Activated CD4-positive, CD25-positive, alpha-beta regulatory T cell treated with anti-CD3 and anti-CD28 coated beads, Interleukin-2, amount 50 U/mL, for 72 hours (primary cell): ENCODE measurements at places on chromosomes 3 and 15.
A peak's percentile ranks its signal among the peaks of the same experiment; 100 is the strongest.

DNA sequence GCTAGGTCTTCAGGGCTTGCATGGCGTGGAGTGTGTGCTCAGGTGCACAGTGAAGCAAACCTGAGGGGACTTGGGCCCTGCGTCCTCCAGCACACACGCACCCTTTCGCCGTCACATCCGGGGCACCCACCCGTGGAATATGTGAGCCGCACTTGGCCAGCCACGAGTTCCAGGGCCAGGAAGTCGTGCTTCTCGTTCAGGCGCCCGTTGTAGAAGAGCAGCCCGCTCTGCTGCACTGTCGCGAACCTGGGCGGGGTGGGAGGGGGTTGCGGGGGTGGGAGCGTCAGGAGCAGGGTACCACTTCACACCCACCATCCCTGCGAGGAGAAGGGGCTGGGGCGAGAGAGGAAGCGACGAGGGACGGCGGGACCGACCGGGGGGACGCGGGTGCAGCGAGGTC, 7.1 kb downstream of the CELSR3 start:
- peak; percentile 41 for DNase-seq

- no peak for DNase-seq
Measured at GRCh38 chr3:4880850-4881249, 98.4 kb upstream of the BHLHE40 start.

GRCh38 chr3:38650248-38650951, 913 bp upstream of the SCN5A start:
- DNase-seq: no peak

- no peak for DNase-seq
Measured at GRCh38 chr3:59374091-59374817, 324.4 kb upstream of the CFAP20DC start.

- DNase-seq: no peak
Measured at GRCh38 chr3:44077267-44077666, 164.4 kb upstream of the TOPAZ1 start.

- no peak for DNase-seq
Measured at GRCh38 chr3:44612678-44613077, 12.2 kb upstream of the ZNF197 start.

- DNase-seq: no peak
Measured at GRCh38 chr3:23343509-23343908, 140.4 kb downstream of the UBE2E2 start.

DNA sequence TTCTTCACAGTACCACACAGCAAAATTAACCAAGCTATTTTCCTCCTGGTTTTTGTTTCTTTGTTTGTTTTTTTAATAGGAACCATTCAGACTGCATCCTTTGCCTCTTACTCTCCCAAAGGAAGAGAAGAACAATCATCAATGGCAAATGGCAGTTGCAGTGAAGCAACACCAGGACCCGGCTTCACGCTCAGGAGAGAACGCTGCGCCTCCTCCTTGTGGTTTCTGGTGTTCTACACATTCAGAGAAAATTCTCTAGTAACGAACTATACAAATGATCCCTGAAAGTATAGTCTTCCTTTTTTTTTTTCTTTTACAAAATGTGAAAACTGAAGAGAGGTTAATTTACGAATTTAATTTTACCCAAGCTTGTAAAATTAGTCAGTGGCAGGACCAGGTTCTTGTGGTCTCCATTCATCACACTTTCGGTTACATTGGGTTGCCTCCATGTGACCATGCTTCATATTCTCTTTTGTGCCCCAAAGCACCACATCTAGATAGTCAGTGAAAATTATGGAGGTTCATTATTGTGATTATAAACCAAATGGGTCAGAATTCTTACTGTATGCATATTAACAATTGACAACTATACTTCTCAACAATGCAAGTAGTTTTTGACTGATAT, 10.6 kb upstream of the MINDY2 start:
- no peak for DNase-seq

DNA sequence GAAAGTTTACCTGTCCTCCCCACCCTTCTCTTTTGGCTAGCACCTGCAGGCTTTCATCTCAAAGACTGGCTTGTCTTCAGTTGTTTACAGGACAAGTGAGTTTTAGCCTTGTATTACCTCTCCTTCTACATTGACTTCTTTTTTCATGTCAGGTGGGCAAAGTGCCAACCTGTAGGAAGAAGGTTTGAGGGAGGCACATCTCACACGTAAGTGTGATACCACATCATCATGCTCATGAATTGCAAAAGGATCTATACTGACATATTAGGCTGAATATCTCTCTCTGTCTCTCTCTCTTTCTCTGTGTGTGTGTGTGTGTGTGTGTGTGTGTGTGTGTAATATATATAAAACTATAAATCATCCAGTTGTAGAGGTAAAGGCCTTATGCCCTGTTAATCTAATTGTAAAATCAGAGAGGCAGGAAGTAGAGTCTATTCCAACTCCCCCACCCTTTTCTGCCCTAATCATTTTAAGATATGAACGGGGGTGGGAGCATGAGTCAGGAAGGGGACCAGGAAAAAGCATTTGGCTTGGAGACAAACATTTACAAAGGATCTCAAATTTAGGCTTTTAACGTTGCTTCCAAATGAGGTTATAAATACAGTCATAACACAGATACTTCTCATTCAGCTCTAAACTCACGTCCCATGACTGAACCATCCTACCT, 107.0 kb upstream of the PFN2 start:
- DNase-seq: no peak

GRCh38 chr3:160879859-160880258, 123.8 kb downstream of the PPM1L start:
- no peak for DNase-seq

DNA sequence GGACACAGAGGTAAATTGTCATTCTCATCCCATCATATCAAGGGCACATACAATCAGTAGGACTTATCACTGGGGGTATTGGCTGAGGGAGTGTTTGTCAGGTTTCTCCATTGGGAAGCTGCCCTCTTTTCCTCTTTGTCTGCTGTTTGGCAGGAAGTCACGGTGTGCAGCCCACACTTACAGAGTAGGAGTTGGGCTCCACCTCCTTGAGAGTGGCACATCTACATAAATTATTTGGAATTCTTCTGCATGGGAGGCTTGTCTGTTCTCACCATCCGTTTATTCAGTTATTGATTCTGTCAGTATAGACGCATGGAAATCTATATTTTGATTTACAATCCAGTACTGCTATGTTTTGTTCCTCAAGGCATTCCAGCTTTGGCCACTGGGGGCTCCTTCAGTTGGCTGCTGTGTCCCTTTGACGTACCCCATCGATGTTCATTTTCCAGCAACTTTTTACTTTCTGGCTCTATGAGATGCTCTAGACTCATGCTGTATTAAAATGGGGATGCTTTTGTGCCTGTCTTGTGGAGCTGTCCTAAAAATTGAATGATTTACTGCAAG, 200.3 kb downstream of the SLCO3A1 start:
- DNase-seq: no peak

DNA sequence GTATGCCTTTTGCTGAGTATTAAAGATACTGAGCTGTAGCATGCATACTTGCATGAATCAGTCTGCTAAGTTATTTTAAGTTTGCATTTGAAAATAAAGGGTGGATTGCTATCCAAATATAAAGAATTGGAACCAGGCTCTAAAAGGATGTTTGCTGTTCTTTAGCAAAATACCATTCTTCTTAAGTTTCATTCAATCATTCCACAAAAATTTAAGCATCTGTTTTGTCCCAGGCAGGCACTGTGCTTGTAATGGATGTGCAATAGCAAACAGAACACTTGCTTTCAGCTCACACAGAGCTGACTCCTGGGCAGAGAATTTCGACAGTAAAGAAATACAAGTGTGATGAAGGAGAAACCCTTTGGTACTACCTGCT, 151.1 kb downstream of the PGPEP1L start:
- no peak for DNase-seq

- no peak for DNase-seq
Measured at GRCh38 chr3:101928890-101929289, 79.6 kb downstream of the NFKBIZ start.

- no peak for DNase-seq
Measured at GRCh38 chr3:42582474-42583070, 805 bp upstream of the SEC22C start.

DNA sequence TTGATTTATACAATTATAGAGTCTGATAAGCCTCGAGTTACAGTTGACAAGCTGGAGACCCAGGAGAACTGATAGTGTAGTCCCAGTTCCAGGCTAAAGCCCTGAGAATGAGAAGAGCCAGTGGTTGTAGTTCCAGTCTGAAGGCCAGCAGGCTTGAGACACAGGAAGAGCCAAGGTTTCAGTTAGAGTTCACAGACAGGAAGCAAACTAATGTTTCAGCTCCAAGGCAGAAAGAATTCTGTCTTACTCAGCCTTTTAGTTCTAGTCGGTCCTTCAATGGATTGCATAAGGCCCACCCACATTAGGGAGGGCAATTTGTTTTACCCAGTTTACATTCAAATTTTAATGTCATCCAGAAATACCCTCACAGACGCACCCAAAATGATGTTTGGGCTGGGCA, 102.7 kb downstream of the CDIN1 start:
- no peak for DNase-seq

- DNase-seq: no peak
Measured at GRCh38 chr3:85342915-85343314, 384.1 kb downstream of the CADM2 start.

DNA sequence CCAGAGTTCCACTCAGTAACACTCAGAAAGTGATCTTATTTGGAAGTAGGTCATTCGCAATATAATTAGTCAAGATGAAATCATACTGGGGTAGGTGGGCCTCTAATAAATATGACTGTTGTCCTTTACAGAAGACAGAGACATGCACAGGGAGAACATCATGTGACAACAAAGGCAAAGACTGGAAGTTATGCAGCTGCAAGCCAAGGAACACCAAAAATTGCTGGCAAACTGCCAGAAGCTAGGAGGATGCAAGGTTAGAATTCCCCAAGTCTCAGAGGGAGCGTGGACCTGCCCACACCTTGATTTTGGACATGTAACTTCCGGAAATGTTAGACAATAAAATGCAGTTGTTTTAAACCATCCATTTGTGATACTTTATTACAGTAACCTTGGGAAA, 471.5 kb upstream of the AGTR1 start:
- DNase-seq: no peak

- no peak for DNase-seq
Measured at GRCh38 chr3:162338514-162338913, 841.9 kb downstream of the OTOL1 start.

GRCh38 chr3:37506956-37507535, 332.7 kb upstream of the LRRFIP2 start:
- DNase-seq: no peak

- DNase-seq: no peak
Measured at GRCh38 chr15:100116416-100117190, 225.2 kb downstream of the ADAMTS17 start.

GRCh38 chr15:81950841-81951414, 94.9 kb downstream of the MEX3B start:
- DNase-seq: no peak

DNA sequence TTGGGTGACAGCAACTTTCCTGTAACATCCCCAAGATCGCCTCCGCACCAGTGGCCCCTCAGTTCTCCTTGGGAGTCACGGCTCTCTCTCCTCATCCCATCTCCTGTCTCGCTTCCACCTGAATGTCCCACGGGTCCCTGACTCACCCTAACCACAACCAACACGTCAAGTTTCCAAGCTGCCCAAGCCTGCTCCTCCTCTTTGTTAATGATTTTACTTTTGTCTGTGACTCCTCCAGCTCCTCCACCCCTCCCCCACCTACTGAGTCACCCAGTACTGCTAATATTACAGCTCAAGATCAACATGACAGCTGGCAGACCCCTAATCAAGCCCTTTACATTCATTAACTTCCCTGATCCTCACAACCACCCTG, 39.3 kb downstream of the BDH1 start:
- no peak for DNase-seq

DNA sequence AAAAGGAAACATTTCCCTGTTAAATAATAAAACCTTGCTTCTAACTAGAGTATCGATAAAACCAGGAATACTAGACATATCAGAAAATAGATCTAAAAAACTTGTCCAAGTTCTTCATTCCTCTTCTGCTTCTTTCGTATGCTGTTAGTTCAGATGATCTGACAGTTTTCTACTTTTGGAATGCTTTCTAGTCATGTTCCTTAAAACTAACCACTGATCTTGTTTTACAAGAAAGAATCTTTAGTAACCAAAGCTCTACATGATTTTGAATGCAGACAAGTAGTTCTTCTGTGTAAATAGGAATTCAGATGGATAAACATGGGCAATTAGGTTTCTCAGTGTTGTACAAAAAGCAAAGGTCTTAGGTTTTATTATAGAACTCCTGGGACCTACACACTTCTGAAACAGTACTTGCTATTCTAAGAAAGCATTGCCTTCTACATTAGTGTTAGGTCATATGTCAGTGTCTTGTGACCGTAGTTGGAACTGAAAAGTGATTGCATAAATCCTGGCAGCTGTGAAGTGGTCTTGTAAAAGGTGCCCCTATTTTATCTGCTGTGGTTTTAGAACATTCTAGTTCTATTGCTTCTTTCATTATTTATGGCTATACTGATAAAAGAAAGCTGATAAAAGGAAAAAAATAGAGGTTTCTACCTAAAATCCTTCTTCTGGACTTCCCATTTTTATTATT, 40.7 kb downstream of the SNRK start:
- no peak for DNase-seq

DNA sequence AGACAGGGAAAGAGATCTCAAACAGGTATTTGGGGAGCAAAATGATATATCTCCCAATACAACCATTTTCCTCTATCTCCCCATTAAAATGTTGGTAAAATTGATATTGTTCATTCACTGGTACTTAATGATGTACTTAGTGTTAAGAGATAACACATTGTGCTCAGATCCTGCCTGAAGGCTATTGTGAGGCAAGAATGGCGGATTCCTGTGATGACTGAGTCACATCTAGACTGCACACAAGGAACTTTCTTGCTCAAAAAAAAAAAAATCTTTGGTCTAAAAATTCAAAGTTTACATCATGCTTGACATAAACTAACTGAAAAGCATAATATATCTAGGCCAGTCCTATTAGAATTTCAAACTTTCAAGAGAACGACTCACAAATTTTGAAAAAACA, 171.1 kb upstream of the TTC14 start:
- no peak for DNase-seq

GRCh38 chr3:35635926-35636683, 3.2 kb upstream of the ARPP21 start:
- no peak for DNase-seq

GRCh38 chr3:150528354-150528797, 17.9 kb downstream of the SERP1 start:
- no peak for DNase-seq

- DNase-seq: no peak
Measured at GRCh38 chr15:45169608-45170480, 17.9 kb downstream of the SHF start.

GRCh38 chr15:92801774-92802464, 98.2 kb upstream of the CHD2 start:
- no peak for DNase-seq

- no peak for DNase-seq
Measured at GRCh38 chr15:90903733-90904536, 833 bp downstream of the MAN2A2 start.

DNA sequence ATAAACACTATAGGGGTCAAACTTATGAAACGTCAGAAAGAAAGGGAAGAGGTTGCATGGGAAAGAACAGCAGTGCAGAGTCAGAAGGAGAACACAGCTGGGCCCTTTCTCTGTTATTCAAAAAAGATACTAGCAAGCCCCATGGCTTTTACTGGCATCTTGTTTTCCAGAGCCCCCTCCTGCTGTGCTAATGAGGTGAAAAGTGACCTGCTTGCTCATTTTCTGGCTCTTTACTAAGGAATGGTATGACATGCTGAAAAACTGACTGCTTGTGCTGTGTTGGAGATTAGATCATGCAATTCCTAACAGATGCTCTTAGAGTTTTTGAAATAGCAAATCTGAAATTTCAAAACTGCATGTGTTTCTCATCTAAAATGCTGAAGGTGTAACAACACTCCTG, 541.6 kb upstream of the ALCAM start:
- no peak for DNase-seq

- no peak for DNase-seq
Measured at GRCh38 chr15:40856746-40857145, 12.9 kb downstream of the SPINT1 start.
